ENCODE measurements at places on chromosomes 5 and 9.

GRCh38 chr9:124859803-124860581 lies 1.8 kb downstream of the RPL35 start:
- no peak for DNase-seq

- DNase-seq: no peak
Measured at GRCh38 chr5:127585661-127586060, 63.2 kb upstream of the CTXN3 start.

GRCh38 chr9:10873999-10874398 lies 261.2 kb upstream of the PTPRD start:
- DNase-seq: no peak

- DNase-seq: no peak
Measured at GRCh38 chr9:136089697-136090045, 5.4 kb downstream of the NACC2 start.

GRCh38 chr5:123786411-123786810 lies 274.4 kb downstream of the CSNK1G3 start:
- no peak for DNase-seq

DNA sequence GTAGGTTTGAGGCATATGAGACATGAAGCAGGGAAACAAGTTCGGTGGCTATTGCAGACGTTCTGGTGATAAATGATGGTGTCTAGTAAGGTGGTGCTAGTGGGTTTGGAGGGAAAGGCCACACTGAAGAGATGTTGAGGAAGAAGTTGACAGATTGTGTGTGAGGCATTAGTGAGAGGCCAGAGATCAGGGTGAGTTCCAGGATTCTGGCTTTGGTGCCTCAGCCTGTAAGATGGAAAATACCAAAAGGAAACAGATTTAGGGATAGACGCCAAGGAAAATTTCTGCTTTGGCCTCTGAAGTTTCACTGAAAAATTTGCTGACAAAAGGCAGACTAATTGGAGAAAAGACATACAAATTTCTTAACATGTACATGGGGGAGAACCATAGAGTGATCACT lies 6.4 kb upstream of the PAIP1 start:
- DNase-seq: no peak

- DNase-seq: no peak
Measured at GRCh38 chr9:79165020-79165780, 406.6 kb upstream of the TLE4 start.

GRCh38 chr5:32278406-32278805 lies 34.3 kb downstream of the MTMR12 start:
- DNase-seq: no peak

- no peak for DNase-seq
Measured at GRCh38 chr5:96958977-96959376, 23.1 kb downstream of the LNPEP start.

DNA sequence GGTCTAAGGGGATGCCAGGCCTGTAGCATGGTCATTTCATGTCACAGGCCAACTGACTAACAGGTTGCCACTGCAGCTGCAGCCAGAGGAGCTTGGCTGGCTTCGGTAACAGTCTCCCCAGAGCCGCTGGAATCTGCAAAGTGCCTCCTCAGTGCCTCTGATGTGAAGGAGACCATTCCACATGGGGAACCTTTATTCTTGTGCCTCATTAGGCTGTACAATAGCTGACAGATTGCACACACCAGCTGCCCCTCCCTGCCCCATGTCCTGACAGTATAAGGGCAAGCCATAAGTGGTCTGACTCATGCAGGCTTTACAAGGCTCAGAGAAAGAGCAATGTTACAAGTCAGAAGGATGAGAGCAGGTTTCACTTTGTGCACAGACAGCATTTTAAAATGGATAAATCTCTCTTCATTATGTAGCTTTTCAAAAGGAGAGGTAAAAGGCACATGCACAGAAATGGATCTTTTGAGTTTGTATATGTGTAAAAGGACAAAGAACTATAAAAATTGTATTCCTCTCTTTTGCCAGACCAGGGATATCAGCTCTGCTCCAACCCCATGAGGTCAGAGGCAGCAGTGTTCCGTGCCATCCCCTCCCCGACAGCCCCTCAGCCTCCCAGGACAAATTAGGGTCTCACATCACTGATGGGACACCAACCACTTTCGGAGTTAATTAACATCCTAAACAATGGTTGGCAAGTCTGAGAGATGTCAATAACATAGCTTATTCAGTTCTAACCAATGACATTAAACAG lies 467.8 kb downstream of the TMEM232 start:
- DNase-seq: no peak

DNA sequence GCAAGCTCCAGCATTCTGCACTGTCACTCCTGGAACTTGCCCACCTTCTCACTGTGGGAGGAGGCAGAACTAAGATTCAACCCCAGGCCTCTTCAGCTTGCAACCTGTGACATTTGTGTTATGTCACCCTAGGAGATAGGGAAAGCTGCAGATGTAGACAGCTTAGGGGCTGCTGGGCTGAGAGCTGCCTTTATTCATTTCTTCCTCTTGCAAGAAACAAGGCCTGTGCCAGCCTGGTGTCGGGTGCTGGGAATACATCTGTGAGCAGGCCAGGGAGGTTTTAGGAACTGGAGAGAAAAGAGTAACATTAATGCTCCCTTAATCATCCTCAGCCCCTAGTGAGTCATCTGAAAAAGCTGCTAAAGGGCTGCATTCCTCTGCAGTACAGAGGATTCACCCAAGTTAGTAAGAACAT lies 101.8 kb downstream of the FGF18 start:
- no peak for DNase-seq

GRCh38 chr9:113754739-113755138 lies 121.4 kb upstream of the ZNF618 start:
- DNase-seq: no peak

- DNase-seq: no peak
Measured at GRCh38 chr9:35618854-35619799, 914 bp upstream of the CD72 start.

- DNase-seq: no peak
Measured at GRCh38 chr5:174744896-174745295, 20.5 kb downstream of the MSX2 start.

DNA sequence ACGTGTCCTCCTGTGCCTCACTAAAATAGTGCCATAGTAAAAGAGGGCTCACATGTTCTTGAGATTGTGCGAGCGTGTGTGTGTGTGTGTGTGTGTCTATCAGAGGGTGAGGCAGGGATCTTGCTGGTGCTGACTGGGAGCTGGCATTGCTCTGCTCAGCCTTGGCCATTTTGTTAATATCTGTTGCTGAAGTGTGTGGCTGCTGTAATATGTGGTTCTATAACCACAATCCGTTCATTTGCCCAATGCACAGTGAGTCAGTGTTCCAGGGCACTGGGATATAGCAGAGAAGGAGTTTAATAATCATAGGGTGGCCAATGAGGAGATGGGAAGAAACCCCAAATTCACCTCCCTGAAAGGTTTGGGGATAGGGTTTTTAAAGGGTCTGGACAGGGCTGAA lies 61.3 kb downstream of the RASGRF2 start:
- DNase-seq: no peak

- no peak for DNase-seq
Measured at GRCh38 chr9:73611032-73611431, 459.4 kb downstream of the ANXA1 start.

DNA sequence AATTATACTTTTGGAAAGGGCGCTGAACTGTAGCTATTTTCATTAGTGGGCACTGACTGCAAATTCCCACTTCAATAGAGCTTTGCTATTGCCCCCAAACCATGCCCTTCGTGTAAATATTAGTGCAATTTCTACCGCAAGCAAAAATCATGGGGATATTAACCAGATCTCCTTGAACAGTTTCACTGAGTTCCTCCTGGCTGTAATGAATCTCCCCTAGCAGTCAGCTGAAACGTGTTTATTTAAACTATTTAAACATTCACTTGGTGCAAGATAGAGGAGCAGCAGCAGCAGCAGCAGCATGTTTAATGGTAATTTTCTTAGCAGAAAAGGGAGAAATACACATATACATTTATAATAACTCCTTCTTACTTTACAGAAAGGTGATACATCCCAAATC lies 54.4 kb downstream of the ARRDC3 start:
- no peak for DNase-seq
